ENCODE measurements at places on chromosomes 1 and 21.

DNA sequence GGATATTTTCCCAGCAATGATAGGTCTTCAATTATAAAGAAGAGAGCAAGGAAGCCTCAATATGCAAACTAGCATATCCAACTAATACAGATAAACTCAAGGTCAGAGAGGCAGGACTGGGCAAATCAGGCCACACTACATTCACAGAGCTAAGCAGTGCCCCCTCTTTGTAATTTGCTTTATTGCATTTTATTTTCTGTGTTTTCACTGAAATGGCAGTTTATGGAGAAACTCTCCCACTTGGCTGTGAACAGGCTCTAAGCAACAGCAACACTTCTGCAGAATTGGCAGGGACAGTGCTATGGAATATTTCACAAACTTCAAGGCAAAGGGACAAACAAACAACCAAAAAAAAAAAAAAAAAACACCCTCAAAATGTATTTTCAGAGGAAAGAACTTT lies 93.4 kb upstream of the SOD1 start:
- DNase-seq = no peak

DNA sequence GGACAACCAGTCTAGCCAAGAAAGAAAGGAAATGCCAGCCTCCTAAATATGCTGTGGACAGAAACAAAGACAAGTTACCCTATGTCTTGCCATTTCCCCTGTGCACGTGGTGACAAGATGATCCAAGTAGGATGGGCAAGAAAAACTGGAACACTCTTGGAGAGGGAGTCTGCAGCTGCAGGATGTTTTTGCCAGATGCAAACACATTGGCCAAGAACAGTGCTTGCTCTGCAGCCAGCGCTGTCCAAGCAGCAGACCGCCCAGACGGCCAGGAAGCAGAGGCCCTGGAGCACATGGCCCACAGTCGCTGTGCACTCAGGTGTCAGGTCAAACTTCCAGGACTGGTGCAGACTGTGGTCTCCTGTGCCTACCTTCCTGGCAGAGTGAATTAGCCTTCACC lies 189.3 kb downstream of the SLC35F3 start:
- no peak for DNase-seq

DNA sequence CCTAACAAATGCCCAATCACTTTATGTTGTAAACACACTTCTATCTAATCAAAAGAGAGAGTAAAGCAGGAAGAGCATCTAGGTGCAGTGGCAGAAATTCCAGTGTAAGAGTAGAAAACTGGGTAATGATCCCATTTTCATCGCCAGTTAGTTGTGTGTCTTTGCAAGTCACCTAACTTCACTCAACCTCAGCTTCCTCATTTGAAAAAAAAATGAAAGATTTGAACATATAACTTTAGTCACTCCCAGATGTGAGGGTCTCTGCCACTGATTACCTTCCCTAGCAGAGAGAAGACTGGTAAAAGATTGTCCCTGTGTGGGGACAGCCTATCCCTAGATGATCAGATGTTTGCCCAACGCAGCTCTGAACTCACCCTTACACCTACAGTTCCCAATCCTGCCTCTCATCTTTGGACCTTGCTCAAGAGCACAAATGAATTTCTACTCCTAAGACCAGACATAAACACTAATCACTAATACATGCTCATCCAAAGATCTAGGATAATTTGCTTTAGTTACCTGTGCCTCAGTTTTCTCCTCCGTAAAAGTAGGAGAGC lies 25.2 kb upstream of the DUSP23 start:
- DNase-seq = no peak

GRCh38 chr1:223217781-223218180 lies 74.7 kb upstream of the TLR5 start:
- DNase-seq = no peak

DNA sequence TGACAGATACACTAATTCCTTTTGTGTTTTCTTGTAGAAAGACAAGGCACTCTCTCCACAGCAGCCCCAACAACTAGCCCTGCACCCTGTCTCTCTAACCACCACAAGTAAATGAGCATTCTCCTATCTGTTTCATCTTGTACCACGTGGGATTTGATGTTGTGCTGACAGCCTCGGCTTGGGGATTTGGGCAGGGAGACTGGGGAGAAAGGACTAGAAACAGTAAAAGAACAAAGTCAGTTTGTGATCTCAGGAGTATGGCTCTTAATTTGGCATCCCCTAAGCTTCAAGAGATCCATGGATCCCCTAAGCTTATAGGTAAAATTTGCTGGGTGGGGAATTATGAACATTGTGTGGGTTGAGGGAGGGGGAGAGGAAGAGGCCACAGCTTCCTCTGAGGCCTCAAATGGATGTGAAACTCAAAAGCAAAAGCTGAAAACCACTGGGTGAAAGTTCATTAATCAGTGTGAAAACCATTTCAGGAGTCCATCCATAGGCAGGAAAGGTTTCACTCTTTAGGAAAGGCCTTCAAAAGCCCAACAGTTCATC lies 3.1 kb downstream of the C1orf162 start:
- no peak for DNase-seq

Measured in ELF-1 (cell line).